Kidney capillary endothelial cell (primary cell): ENCODE measurements at places on chromosomes 16 and 17.

DNA sequence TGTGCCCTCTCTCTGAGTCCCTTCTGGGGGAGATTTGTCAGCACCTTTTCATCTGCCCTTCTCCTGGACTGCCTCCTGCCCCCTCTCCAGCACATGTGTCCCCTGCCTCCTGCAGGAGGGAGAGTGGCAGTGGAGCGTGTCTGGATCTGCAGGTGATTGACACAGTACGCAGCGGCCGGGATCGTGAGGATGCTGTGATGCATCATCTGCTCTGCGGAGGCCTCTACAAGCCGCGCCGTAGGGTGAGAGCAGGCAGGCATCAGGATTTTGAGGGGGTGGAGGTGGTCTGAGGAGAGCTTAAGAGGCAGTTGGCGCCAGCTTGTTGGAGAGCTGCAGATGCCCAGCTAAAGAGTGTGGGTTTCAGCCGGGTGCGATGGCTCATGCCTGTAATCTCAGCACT is 10.9 kb downstream of the SLC9A5 start:
- DNase-seq = no peak

GRCh38 chr17:30137158-30137557 is 20.5 kb downstream of the NSRP1 start:
- DNase-seq = no peak

- no peak for DNase-seq
Observed at GRCh38 chr17:76197911-76198310, 42.4 kb downstream of the RNF157 start.

DNA sequence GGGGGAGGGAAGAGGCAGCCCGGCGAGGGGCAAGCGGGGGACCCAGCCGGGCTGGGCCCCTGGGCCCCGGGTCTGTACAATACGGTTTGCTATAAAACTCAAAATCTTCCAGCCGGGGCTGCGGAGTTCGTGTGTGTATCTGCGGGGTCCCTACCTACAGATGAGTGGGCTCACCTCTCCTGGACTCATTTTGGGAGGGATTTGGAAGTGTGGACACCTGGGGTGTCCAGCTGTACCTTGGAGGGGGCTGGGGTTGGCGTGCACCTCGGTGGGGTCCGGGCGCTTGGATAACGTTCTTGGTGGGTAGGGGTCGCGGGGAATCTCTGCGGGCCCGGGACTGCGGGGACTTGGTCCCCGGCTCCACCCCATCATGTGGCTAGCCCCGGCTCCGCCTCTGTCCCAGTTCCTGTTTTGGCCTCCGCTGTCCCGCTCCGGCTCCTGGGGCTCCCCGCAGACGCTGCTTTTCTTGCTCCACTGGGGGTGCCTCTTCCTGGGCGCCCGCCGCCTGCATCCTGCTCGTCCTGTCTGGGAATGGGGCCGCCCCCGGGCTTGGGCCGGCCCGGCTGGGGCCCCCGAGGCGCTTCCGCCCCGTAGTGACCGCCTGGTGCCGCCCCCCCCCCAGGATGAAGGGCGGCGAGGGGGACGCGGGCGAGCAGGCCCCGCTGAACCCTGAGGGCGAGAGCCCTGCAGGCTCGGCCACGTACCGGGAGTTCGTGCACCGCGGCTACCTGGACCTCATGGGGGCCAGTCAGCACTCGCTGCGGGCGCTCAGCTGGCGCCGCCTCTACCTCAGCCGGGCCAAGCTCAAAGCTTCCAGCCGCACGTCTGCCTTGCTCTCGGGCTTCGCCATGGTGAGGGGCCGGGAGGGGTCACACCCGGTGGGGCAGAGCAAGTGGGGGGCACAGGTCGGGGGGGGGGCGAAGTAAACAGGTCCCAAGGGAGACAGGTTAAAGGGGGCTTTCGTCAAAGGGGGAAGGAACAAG is at the start of gene ORAI3:
ORAI3 (plus strand) TSS at position 402 of the 983 bp plus-strand sequence; CDS start at position 624, 222 bp downstream.
- DNase-seq = peak; percentile 56

DNA sequence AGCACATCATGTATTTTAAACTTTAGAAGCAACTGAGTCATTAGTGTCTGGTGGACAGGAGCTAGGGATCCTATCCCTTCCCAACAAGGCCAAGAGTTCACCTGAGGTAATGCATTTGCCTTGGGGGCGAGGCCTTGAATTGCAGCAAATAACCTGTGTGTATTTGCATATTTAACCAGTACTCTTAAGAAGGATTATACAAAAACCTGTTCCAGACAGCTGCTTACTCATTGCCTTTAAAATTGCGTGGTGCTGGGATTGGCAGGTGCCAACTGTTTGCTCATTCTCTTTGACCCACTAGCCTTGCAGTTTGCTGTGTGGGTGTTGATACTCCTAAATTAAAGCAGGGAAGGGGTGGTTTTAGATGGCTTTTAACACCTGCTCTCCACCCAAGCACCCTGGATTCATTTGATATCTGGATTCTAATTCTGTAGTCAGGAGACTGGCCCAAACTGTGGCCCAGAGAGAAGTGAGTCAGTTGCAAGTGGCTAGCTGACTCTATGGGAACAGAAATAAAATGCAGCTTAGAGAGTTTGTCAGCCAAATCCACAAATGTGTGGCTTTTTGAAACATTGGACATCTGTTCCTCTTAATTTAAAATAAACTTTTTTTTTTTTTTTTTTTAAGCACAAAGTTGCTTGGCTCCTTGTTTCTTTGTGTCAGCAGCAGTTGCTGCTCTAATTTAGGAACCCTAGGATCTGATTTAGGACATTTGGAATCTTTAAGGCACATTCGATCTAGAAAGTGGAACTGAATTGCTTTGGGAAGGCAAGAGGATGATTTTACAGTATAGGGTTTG is 46.9 kb downstream of the TUBD1 start:
- DNase-seq = no peak

DNA sequence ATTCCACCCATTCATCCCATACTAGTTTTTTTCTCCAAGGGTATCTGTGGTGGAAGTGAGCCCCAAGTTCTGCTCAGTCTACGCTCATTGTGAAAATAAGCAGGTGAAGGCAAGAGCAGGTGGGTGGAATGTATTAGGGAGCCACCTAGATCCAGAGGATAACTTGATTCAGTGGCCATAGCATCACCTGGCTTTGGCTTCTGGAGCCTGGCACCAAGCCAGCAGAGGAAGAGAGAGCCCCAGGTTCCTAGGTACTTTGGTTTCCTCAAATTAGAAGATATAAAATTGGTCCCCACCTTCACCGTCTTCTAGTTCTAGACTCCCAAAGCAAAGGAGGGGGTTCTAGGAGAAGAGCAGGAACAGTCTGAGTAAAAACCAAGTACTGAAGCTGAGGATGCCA is 4.1 kb downstream of the FXR2 start:
- no peak for DNase-seq

GRCh38 chr17:50593321-50593720 is 32.8 kb downstream of the CACNA1G start:
- no peak for DNase-seq

DNA sequence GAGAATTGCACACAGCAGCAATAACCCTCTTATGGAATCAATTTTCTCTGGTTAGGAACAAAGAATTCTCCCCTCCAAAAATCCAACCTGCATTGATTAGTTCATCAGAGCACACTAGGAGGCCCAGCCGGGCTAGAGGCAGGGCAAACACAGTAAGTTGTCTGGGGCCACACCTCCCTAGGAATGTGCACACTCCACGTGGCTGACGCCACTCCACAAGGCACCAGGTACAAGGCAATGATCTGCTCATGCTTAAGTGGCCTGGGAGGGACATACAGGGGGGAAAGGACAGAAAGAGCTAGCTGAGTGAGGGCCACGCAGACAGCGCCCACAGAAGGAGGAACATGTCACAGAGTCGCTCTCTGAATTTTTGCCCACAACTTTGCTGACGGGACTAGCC is 107.6 kb downstream of the SLC39A11 start:
- DNase-seq = no peak

DNA sequence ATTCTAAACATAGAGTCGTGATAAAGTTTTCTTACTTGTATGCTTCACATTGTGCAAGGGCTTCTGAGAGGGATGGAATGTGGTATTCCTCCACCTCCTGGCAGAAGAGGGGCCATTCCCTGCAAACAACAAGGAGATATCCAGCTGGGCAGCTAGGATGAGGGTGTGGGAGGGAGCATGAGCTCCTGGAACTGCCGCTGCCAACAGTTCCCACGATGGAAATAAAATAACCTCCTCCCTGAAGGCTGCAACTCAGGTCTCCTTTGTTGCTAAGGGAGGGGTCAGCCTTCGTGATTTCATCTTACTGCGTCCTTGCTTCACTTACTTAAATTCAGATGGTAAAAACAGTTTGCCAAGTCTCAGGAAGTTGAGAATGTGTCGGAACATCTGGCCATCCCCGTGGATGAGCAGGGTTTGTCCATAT is 15.6 kb downstream of the PLEKHG4 start:
- no peak for DNase-seq

- no peak for DNase-seq
Observed at GRCh38 chr16:80113873-80114574, 426.8 kb upstream of the DYNLRB2 start.

DNA sequence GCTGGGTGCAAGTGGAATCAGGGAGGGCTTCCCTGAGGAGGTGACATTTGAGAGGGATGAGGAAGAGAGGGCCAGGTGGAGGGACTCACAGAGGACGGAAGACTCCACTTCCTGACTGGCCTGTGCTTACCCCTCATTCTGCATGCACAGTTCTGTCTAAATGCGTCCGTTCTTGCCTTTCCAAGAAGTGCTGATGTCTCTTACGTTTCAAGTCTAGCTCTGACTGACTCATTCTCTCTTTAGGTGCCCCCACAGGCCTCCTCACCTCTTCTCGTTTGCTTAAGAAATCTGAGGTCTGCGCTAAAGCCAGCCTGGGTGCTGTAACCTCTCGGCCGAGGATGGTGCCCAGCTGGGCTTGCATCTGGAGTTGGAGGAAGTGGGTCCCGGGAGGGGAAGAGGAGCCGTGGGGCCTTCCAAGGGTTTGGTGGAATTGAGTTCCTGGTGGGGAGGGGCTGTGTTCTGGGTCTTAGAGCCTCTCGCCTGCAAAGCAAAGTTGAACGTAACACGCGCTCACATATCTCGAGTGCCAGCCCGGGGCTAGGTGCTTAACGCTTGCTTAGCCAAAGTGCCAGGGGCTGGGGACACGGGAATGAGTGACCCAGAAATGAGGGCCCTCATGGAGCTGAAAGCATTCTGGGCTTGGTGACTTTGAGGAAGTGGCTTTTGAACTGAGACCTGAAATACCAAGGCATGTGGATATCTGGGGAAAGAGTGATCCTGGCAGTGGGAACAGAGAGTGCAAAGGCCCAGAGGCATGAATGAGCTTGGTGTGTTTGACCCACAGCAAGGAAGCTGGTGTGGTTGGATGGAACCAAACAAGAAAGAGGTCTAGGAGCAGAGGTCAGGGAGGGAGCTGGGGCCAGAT is 4.8 kb downstream of the IL4R start:
- no peak for DNase-seq

- DNase-seq = no peak
Observed at GRCh38 chr17:8662973-8663372, 32.4 kb upstream of the MYH10 start.

GRCh38 chr17:82959242-82959930 is 119.6 kb upstream of the ZNF750 start:
- no peak for DNase-seq
